Progenitor cell of endocrine pancreas (in vitro differentiated cells): ENCODE measurements at places on chromosomes 1 and 21. TPM values are rescaled to one million over a fixed set of nuclear protein-coding genes. Genes with fewer than 3 reads are reported as not detected.

PTGFR gene
- not detected in 2 replicates for total RNA-seq

DNA sequence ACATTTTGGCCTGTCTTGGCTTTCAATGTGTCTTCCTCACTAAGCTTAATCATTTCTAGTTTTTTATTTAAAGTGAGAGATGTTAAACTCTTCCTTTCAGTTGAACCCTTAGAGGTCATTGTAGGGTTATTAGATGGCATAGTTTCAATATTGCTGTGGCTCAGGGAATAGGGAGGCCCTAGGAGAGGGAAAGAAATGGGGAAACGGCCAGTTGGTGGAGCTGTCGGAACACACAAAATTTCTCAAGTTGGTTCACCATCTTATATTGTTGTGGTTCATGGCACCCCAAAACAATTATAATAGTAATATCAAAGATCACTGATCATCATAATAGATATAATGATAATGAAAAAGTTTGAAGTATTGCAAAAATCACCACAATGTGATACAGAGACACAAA, 31.4 kb upstream of the KAZN start:
- H3K4me3 ChIP-seq: no peak overlapping the region
- no peaks in the 10 kb centered on the region for H3K4me1 ChIP-seq
- H3K27me3 ChIP-seq: peaks cover 4% of the 10 kb centered on the region
- H3K36me3 ChIP-seq: no peaks in the 10 kb centered on the region

DNA sequence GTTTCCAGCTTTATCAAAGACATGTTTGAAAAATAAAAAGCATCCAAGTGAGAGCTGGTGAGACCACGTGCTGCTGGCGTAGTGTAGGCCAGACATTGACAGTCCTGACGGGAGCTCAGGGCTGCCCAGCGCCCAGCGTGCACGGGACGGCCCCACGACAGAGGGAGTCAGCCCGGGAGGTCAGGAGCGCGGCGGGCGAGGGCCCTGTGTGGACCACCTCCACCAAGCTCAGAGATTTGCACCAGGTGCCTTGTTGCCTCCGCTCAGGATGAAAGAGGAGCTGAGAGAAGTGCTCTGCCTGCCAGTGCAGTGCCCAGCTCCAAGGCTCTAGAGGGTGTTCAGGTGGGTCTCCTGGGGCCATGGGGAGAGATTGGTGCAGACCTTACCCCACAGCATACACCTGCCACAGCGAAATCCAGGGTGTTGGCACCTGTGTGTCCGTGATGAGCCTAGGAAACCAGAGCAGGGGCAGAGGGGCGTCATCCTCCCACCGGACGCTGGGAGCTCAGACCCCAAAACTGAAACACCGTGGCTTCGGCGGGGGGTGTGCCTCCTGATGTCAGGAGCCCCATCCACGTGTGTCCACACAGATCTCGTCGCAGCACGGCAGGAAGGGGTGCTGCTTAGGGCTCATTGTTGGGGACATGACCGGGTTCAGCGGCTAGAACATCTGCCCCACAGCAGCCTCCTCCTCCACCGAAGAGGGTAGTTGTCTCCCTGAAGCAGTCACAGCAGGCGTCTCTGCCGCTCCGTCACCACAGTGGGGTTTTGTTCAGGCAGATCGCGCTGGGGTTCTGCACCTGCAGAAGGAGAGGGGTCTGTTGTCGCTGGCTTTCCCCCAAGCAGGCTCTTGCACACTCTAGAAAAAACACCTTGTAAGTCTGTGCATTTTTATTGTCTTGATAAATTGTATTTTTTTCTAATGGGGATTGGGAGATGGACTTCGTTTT, 64.2 kb downstream of the POFUT2 start:
- H3K4me1 ChIP-seq: no peaks in the 10 kb centered on the region
- H3K27ac ChIP-seq: no peak overlapping the region
- no peaks in the 10 kb centered on the region for H3K27me3 ChIP-seq
- no peak overlapping the region for H3K4me3 ChIP-seq
- H3K36me3 ChIP-seq: no peaks in the 10 kb centered on the region

SEMA6C gene
- 31.5 and 34.0 TPM in 2 replicates for total RNA-seq

TMEM59 gene
- total RNA-seq: 196 and 205 TPM in 2 replicates

DNA sequence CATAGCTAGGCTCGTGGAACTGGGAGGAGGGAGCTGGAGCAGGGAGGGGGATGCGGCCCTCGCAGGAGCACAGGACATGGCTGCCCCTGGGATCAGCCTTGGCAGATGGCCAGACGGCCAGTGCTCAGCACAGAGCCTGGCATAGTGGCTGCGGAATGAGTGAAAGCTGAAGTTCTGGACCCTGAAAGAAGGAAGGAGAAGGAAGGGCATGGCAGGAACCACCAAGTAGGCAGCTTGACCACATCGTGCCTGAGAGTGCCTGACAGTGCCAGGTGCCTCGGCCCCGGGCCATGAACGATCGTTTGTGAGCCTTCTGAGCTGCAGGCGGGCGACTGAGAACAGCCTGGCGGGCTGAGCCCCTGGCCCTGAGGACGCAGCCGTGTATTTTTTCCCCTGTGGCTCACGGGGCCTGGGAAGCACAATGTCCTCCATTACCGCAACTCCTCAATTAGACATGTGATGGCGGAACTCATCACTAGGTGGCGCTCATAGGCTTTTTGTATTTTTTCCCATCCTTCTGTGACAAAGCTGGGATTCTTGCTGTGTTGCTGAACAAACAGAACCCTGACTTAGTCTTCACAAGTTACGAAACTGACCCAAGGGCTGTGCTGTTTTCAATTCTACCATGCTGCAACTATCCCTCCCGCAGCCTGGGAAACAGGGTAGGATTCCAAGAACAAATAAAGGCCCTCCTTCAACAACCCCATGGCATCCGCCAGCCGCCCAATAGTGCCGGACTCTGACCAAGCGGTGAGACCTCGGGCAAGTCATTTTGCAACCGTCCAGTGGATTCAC, 29.9 kb upstream of the TMEM61 start:
- peaks cover 12% of the 10 kb centered on the region for H3K4me1 ChIP-seq
- peak; percentile 58 for DNase-seq
- H3K4me3 ChIP-seq: no peak overlapping the region
- peak overlapping the region; percentile 86 for H3K27ac ChIP-seq
- peaks cover 8% of the 10 kb centered on the region for H3K27me3 ChIP-seq
- no peaks in the 10 kb centered on the region for H3K36me3 ChIP-seq

GRCh38 chr1:64182207-64182606, 21.2 kb upstream of the UBE2U start:
- no peak for DNase-seq
- no peaks in the 10 kb centered on the region for H3K27me3 ChIP-seq
- H3K27ac ChIP-seq: peak overlapping the region; percentile 9
- no peaks in the 10 kb centered on the region for H3K4me1 ChIP-seq
- peaks cover 22% of the 10 kb centered on the region for H3K36me3 ChIP-seq

DNA sequence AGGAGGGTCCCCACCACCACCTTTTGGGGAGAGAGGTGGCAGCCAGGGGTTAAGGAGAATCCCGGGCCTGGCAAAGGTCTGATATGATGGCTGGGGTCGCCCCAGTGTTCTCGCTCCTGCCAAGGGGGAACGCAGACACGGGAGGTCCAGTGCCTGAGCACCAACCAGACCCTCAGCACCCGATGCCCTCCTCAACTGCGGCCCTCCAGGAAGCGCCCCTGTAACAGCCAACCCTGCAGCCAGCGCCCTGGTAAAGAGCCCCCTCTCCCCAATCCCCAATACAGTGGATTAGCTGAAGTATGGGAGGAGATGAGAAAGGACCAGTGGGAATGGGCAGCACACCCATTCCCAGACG, 10.4 kb downstream of the ADAMTSL4 start:
- no peak overlapping the region for H3K27ac ChIP-seq
- no peaks in the 10 kb centered on the region for H3K36me3 ChIP-seq
- no peak overlapping the region for H3K4me3 ChIP-seq
- H3K27me3 ChIP-seq: no peaks in the 10 kb centered on the region

KIAA0040 gene
- total RNA-seq: 2.4 and 2.8 TPM in 2 replicates

EFNA1 gene
- total RNA-seq: 22.1 and 22.2 TPM in 2 replicates

DNA sequence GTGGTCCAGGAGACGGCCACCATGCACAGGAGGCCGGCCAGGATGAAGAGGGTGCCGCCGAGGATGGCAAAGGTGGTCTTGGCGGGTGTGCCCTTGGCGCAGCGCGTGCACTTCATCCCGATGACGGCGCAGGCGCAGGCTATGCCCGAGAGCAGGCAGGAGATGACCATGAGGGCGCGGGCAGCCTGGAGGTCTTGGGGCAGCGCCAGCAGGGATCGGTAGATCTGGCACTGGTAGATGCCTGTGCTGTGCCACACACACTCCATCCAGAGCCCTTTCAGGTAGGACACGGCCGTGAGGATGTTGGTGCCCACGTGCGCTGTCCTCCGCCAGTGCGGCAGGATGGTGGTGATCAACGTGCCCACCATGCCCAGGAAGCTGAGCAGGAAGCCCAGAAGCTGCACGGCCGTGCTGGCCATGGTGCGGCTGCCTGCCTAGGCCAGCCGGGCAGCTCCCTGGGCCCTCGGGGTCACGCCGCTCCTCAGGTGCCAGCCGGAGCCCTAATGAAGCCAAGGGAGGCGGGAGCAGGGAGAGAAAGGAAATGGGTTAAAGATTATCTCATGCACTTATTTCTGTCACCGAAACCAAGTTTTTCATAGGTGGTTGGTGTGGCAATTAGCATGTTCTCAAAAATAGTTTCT, 18.5 kb downstream of the CLDN14 start:
- no peak overlapping the region for H3K4me3 ChIP-seq
- H3K36me3 ChIP-seq: no peaks in the 10 kb centered on the region
- peaks cover 3% of the 10 kb centered on the region for H3K4me1 ChIP-seq
- DNase-seq: no peak
- H3K27me3 ChIP-seq: peaks cover 5% of the 10 kb centered on the region
- H3K27ac ChIP-seq: no peak overlapping the region

DNA sequence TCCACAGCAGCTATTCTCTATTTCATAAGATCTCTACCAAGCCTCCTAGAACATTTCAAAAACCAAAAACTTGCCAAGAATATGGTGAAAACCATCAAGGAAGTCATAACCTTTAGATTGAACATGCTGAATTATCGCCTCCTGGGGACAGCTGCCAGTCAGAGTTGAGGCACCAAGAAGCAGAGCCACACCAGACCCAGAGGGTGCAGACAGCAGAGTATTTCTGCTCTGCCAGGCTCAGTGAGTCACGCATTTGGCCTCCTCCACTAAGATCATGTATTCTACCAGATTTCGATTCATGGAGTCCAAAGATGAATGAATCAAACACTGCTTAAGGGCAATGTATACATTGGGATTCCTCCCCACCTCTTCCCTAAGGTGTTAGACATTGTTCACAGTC, 2.1 kb downstream of the F3 start:
- peaks cover 4% of the 10 kb centered on the region for H3K27me3 ChIP-seq
- no peak for DNase-seq
- no peak overlapping the region for H3K27ac ChIP-seq
- peak overlapping the region; percentile 95 for H3K4me3 ChIP-seq

FCRL2 gene
- total RNA-seq: not detected in 2 replicates

- peaks cover 4% of the 10 kb centered on the region for H3K36me3 ChIP-seq
- H3K27ac ChIP-seq: no peak overlapping the region
- H3K4me1 ChIP-seq: no peaks in the 10 kb centered on the region
- no peaks in the 10 kb centered on the region for H3K27me3 ChIP-seq
- H3K4me3 ChIP-seq: no peak overlapping the region
These were observed 7.5 kb upstream of the RNF223 start for GRCh38 chr1:1081311-1082238.

GRCh38 chr1:211742272-211742671, 66.9 kb upstream of the NEK2 start:
- no peak overlapping the region for H3K27ac ChIP-seq
- DNase-seq: no peak
- H3K27me3 ChIP-seq: peaks cover 21% of the 10 kb centered on the region
- H3K4me3 ChIP-seq: no peak overlapping the region

LAPTM5 gene
- total RNA-seq: 0.20 TPM in 1 of 2 replicates, not detected in the other

CELF3 gene
- 20.0 and 22.6 TPM in 2 replicates for total RNA-seq

- H3K4me3 ChIP-seq: peak overlapping the region; percentile 66
- DNase-seq: no peak
- H3K27me3 ChIP-seq: peaks cover 18% of the 10 kb centered on the region
- peaks cover 13% of the 10 kb centered on the region for H3K4me1 ChIP-seq
- H3K27ac ChIP-seq: peak overlapping the region; percentile 52
These were observed 3.6 kb downstream of the C1orf232 start for GRCh38 chr1:26164861-26165842.
